ENCODE measurements at places on chromosomes 3 and 15. TPM values are rescaled to one million over a fixed set of nuclear protein-coding genes. Genes with fewer than 3 reads are reported as not detected.

DNA sequence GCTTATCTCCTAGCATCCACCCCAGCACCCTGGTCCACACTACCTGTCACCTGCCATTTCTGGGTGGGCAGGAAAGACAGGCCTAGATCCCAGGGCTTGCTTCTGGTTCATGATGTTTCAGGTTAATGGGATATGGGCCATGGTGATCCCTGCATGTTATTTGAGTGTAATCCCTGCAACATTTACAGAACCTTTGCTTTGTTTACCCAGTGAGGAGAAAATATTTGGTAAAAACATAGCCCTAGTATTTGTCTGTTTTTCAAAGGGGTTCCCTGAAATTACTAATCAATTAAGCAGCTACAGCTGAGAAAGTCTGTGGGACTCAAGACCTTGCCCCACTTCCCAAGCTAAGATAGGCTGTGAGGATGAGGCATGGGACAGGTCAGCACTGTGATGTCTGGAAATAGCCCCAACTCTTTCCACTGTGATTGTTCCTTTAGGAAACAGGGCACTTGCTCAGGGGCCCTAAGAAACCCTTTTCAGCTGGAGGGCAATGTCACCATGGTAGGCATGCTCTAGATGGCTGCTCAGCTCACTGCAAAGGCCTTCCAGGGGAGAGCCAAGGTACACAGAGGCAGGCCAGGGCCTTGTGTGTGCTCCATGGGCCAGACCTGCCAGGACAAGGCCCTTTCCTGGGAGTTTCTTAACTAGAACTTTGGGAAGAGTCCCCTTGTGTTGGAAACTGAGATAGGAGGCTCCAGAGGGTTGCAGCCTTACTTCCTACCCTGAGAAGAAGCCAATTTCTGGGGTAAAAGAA lies 11.1 kb downstream of the TRANK1 start:
- no peak for DNase-seq
- H3K27ac ChIP-seq = no peak overlapping the region
- no peak overlapping the region for H3K4me3 ChIP-seq

DNA sequence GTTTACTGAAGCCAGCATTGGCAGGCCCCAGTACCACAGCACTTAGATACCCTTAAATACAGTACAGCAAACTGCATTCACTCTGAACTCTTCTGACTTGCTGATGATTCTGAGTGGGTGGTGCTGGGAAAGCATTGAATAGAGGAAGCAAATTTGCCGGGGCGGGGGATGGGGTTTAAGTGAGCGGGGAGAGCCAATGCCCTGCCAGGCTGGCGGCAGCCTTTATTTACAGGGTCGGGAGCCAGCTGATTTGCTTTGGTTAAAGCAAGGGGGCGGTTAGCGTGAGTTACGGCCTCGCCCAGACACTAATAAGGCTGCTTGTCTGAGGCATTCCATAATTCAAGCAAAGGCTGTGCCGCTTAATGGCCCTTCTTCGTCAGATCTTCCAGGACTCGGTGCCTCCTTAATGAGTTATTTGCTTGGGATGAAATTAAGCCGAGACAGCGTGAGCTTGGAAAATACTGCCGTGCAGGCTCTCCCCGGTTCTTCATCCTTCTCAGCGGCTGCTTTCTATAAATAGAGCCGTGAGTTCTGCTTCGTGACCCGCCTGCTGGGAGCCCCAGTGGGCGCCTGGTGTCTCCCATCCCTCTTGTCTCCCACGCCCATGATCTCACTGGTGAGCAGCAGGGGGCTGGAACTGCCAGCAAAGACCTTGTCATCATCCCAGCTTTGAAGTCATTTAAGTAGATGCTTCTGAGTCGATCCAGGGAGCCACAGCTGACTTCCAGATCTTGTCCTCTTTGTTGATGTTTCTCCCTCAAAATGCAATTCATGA lies 25.8 kb downstream of the SPSB4 start:
- H3K4me1 ChIP-seq = peaks cover 13% of the 10 kb centered on the region
- H3K4me3 ChIP-seq = no peak overlapping the region
- peak; percentile 62 for DNase-seq
- no peaks in the 10 kb centered on the region for H3K27me3 ChIP-seq
- peak overlapping the region; percentile 53 for H3K27ac ChIP-seq

DNA sequence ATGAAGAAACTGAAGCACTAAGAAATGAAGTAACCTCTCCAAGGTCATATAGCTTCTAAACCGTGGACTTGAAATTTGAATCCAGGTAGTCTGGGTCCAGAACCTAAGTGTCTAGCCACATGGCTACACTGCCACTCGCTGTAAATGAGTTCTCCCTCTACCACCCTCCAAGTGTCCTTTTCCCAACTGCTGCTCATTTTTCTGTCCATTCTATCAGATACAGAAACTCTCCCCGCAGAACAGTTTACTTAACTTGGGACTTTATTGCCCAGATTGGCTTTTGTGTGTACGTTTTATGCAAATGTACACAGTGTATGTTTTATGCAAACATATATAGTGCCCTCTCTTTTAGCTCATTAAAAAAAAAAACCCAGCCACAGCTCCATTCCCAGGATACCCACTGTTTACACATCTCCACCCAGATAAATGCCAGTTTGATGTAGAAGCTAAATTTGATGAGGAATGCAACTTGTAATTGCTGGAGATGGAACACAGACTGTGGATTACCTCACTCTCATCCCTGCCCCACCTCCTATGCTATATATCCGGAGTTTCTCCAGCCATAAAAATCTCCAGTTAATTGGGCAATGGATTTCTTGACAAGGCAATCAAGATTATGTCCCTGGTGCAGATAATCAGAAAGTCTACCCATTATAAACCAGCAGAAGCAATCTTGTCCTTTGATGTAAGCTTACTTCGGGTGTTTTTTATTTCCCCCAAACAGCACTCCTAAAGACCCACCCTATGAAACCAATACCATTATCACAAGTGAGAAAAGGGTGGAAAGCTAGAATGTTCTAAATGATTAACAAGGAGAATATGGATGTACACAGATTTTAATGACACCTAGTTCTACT lies 42.0 kb downstream of the THBS1 start:
- H3K36me3 ChIP-seq = no peaks in the 10 kb centered on the region
- DNase-seq = no peak
- H3K4me1 ChIP-seq = peaks cover 20% of the 10 kb centered on the region
- no peaks in the 10 kb centered on the region for H3K27me3 ChIP-seq
- H3K27ac ChIP-seq = no peak overlapping the region

- no peak for DNase-seq
- H3K4me3 ChIP-seq = no peak overlapping the region
- H3K36me3 ChIP-seq = no peaks in the 10 kb centered on the region
- no peaks in the 10 kb centered on the region for H3K27me3 ChIP-seq
Measured at GRCh38 chr15:49472338-49472737, 49.3 kb downstream of the FGF7 start.

DNA sequence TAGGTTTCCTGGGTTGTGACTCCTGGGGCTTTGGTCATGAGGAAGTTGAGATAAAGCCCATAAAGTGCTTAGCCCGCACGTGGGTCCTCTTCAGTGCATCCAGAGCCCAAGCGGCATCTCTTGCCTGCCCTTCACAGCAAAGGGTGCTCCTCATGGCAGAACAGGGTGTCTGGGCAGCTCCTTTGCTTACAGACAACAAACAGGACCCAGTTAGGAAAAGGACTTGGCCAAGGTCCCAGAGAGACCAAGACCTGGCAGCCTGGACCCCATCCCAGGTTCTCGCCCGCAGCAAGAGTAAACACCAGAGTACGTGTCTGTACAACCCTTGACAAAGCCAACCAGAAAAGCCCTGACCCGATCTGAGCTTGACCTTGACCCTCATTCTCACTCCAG lies 27.0 kb downstream of the ALS2CL start:
- H3K27ac ChIP-seq = no peak overlapping the region
- no peak overlapping the region for H3K4me3 ChIP-seq
- H3K4me1 ChIP-seq = no peaks in the 10 kb centered on the region
- peak; percentile 26 for DNase-seq

- peaks cover 39% of the 10 kb centered on the region for H3K4me1 ChIP-seq
- no peaks in the 10 kb centered on the region for H3K36me3 ChIP-seq
- no peak for DNase-seq
- no peak overlapping the region for H3K27ac ChIP-seq
- H3K27me3 ChIP-seq = no peaks in the 10 kb centered on the region
Measured at GRCh38 chr3:46196261-46196957, 11.7 kb downstream of the CCR1 start.

DNA sequence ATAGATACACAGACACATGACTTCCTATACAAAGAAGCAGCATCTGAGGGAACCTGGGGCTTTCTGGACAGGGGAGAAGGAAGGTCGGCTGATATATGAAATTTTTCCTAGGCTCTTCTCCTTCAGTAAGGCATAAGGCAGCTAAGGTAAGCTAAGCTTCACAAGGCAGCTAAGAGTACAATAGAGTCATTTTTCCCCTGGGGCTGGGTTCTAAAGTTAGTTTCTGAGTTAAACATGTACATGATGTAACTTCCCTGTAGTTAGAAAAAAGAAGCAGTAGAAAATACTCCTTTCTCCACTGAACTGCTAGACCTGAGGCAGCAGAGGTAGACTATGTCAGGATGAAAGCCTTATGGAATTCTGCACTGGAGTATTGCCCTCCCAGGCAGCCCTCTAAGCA lies 109.6 kb downstream of the PLD1 start:
- H3K4me1 ChIP-seq = no peaks in the 10 kb centered on the region
- no peak overlapping the region for H3K27ac ChIP-seq
- DNase-seq = no peak
- H3K36me3 ChIP-seq = peaks cover 16% of the 10 kb centered on the region
- no peak overlapping the region for H3K4me3 ChIP-seq

- no peak overlapping the region for H3K27ac ChIP-seq
- DNase-seq = no peak
- H3K27me3 ChIP-seq = no peaks in the 10 kb centered on the region
Measured at GRCh38 chr3:184352149-184352785, 9.1 kb downstream of the CLCN2 start.

DNA sequence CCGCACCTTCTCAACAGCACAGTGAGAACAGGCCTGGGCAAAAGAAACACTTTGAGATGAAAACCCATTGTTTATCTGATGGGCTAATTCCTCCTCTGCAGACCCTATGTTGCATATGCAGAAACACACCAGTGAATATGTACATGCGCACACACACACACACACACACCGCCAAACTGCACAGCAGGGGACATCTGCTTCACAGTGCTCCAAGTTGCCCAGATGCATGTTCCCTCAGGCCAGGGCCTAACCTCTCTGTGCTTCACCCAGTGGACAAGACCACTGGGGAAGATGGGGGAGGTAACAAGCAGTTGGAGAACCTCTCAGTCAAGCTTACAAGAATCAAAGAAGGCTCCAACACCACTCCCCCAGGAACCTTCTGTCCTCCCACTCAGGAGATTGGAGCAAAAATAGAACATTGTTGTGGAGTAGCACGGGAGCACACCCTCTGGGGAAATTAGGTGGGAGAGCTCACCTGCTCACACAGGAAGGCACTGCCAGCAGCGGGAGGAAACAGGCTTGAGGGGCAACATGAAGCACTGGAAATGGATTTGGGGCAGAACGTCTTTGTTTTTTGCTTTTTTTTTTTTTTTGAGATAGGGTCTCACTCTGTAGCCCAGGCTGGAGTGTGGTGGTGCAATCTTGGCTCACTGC lies 13.0 kb downstream of the HCN4 start:
- no peak overlapping the region for H3K27ac ChIP-seq
- no peak for DNase-seq

DNA sequence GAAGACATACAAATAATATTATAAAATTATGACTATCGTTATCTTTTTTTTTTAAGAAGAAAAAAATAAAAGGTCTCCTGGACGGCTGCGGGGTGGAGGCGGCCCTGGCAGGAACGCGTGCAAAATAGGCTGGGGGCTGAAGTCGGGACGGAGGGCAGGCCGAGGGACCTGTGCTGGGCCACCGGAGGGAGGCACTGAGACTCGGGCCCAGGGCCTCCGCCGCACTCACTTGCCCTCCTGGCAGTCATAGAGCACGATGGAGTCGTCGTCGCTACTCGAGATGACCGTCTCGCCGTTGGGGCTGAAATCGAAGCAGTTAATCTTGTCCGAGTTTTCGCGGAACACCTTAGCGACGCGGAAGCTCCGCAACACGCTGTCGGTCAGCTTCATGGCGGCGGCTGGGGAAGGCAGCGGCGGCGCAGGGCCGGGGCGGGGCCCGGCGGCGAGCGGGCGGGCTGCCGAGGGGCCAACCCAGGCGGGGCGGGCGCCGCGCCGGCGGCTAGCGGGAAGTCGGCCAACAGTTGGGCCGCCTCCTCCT lies 408 bp downstream of the WDR82 start:
- peaks cover 17% of the 10 kb centered on the region for H3K4me1 ChIP-seq
- no peaks in the 10 kb centered on the region for H3K36me3 ChIP-seq
- no peaks in the 10 kb centered on the region for H3K27me3 ChIP-seq
- peak; percentile 58 for DNase-seq
- peak overlapping the region; percentile 95 for H3K27ac ChIP-seq

DNA sequence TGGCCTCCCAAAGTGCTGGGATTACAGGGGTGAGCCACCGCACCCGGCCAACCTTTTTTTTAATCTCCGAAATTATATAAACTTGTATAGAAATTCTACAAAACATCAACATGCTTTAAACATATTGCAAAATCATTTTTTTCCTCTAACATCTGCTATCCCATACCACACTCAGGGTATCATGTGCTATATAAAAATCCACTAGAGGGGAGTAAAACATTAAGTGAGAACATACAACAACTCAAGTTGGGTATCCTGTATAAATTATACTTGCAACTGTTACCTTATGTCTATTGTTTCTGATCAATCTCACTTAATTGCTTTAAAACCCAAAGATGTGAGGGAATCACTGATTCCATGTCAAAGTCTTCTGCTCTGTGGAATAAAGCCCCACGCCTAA lies 71.9 kb upstream of the FBN1 start:
- no peak overlapping the region for H3K4me3 ChIP-seq
- H3K27me3 ChIP-seq = no peaks in the 10 kb centered on the region
- H3K36me3 ChIP-seq = no peaks in the 10 kb centered on the region
- no peak overlapping the region for H3K27ac ChIP-seq
- H3K4me1 ChIP-seq = no peaks in the 10 kb centered on the region
- no peak for DNase-seq

GRCh38 chr3:48993834-48994233 lies 3.8 kb downstream of the P4HTM start:
- H3K4me3 ChIP-seq = no peak overlapping the region
- peaks cover 36% of the 10 kb centered on the region for H3K4me1 ChIP-seq
- no peaks in the 10 kb centered on the region for H3K36me3 ChIP-seq

DNA sequence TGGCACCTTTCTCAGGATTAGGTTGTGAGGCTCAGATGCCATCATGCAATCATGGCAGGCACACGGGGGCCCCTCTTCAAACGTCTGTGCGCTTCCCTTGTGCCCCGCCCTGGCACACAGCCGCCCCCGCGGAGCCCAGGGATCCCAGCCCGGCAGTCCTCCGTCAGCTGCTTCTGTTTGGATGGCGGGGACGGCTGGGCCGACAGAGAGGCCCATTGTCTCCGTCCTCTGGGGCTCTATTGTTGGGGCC lies 849 bp upstream of the HDAC11 start:
- H3K27me3 ChIP-seq = peaks cover 7% of the 10 kb centered on the region
- H3K4me3 ChIP-seq = peak overlapping the region; percentile 85
- peak; percentile 49 for DNase-seq

The GRIP2 gene
- 0.65 TPM for polyA plus RNA-seq

The RHO gene
- 0.10 TPM for polyA plus RNA-seq

The RTP1 gene
- not detected for polyA plus RNA-seq

The ADCY5 gene
- polyA plus RNA-seq = 15.4 TPM

The MORC1 gene
- not detected for polyA plus RNA-seq

The ANKRD34C gene
- not detected for polyA plus RNA-seq

The LRRIQ4 gene
- 0.17 TPM for polyA plus RNA-seq

The SIN3A gene
- polyA plus RNA-seq = 62.1 TPM

The ITIH1 gene
- not detected for polyA plus RNA-seq

The GOLGA6L4 gene
- 26.1 TPM for polyA plus RNA-seq

The CASR gene
- polyA plus RNA-seq = 0.13 TPM

The SOX14 gene
- not detected for polyA plus RNA-seq
